NCI-H2029 (cell line): ENCODE measurements at places on chromosomes 4 and X.

- no peak for DNase-seq
Observed at GRCh38 chr4:142696334-142697122, 149.6 kb downstream of the INPP4B start.

- DNase-seq: no peak
Observed at GRCh38 chrX:1502241-1502640, 34.7 kb downstream of the P2RY8 start.

- DNase-seq: no peak
Observed at GRCh38 chr4:52658641-52659000, 480 bp downstream of the USP46 start.

- DNase-seq: no peak
Observed at GRCh38 chr4:55424791-55425190, 29.0 kb downstream of the TMEM165 start.

DNA sequence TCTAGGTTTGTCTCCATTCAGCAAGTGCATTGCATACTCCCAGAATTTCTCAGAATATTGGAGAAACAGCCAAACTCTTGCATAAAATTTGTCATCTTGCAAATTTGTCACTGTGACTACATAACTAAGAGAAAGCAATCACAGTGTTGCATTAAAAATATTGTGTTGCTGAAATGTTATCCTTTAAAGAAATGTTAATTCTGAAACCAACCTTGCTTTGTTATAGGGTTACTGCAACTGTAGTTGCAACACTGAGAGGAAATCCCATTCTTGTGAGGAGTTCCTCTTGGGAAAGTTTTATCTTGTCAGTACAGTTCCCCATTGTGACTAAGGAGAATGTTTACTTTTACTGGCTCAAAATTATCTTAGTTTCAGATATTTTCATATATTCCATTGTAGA, 20.9 kb downstream of the CYBB start:
- DNase-seq: no peak

DNA sequence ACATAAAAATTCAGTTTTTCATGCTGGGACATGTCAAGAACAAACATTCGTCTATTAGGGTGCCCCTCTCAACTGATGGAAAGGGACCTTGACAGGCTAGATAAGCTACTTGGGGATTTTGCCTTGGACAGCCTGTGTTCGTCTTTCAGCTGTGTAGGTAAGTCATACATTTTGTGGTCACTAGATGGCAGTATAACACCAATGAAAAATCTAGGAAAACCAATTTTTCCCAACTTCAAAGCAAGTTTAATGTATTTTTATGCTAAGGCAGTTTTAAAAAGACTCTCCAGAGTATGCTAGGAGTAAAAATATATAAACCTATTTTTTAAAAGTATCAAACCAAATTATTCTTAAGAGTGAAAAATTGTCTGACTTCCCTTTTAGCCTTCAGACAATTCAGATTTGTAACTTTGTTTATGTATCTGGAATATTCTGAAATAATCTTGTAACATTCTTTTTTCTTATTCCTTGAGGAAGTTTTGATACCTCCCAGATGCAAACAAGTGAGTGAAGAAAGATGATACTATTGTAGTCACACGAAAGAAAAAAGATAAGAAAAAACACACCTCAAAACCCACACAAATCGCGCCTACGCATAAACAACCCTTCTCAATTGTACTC, 158.3 kb downstream of the CPE start:
- no peak for DNase-seq

DNA sequence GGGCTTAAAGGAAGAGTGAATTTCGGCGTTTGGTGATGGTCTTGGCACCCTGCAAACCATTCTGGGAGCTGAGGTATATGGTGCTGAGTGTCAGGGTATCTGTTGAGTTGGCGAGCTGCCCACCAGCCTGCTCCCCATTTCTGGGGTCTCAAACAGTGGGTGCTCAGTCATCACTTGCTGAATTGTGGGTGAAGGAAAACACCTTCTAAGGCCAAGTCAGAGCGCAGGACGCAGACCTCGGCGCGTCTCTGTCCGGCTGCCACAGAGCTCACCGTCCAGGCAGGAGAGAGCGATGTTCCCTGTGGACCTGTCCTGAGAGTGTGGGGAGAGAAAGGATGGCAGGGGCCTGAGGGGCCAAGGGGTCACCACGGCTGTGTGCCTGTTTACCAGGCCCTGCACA, 111.2 kb downstream of the SORCS2 start:
- no peak for DNase-seq

DNA sequence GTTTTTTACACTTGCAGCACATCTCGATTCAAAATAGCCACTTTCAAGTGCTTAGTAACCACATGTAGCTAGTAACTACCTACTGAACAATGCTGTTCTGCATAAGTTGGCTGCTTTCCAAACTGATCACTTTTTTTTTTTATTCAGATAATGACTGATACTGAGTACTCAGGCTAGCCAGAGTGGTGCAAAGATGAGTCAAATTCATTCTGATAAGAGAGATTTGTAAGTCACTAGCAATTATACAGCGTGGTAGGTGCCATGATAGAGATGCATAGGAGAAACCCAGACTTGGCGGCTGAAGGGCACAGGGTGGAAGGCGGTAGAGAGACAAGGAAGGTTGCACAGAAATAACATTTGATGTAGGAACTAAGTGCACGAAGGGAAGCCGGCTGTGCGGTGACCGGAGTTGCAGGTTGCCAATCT, 357 bp upstream of the IGBP1 start:
- DNase-seq: no peak

- DNase-seq: no peak
Observed at GRCh38 chr4:156238171-156238570, 284.5 kb upstream of the CTSO start.

- DNase-seq: no peak
Observed at GRCh38 chrX:138897621-138898492, 186.3 kb upstream of the FGF13 start.

GRCh38 chrX:27254656-27255055, 208.5 kb downstream of the PPP4R3C start:
- no peak for DNase-seq

DNA sequence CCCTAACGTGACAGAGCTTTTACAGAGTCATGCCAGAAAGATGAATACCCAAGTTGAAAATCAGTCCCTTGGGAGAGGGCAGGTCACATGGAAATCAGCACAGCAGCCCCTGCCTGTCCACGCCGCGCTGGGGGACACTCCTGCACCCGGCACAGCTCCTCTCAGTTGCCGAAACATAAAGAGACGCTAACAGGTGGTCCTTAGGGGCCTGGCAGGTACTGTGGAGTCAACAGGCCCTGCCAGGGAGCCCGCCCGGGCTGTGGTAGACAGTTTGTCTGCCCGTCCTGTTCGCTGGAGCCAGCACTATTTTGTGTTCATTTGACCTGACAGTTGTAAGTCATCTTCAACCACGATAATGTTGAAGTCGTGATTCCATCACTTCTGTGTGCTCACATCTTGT, 30.5 kb downstream of the NELFA start:
- no peak for DNase-seq

DNA sequence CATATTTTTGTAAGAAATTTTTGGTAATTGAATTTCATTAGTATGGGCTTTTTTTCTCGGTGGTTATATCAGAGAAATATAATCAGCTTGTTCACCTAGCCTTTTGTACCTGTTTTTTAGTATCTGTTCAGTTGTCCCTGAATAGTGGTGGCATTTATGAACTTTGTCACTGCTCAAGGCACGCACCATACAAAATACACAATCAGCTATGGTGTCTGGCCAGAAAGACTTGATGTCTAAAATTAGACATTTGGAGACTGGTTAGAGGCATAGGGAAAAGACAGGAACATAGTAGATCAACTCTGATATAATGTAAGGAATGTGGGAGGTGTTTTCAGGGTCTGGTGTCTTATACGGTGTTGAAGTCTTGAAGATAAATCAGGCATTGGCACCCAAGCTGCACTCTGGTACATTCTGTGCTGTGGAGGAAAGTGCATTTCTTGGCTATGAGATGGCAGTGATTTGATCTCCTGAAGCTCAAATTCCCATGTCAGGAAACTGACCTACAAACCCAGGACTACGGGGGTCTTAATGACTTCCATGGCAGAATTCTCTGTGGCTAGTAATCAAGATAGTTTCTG, 3.6 kb downstream of the ART3 start:
- no peak for DNase-seq

DNA sequence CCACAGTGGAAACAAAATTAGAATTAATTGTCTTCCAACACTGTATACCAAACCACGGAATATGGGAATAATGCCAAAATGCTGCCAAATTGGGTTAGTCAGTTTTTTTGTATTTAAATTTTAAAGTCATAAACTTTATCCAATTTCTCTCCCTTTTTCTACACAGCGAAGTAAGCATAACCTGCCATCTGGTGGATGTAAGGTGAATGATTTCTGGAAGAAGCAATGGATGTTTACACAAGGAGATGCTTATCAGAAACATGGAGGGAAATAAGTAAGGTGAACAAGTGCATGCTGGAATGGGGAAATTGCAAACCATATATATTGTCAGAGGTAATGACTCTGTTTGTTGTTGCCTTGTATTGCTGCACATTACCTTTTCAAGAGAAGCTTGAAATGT, 691.9 kb downstream of the TECRL start:
- no peak for DNase-seq

- no peak for DNase-seq
Observed at GRCh38 chrX:134161162-134161561, 75.8 kb upstream of the CCDC160 start.

- DNase-seq: no peak
Observed at GRCh38 chr4:85368932-85369331, 106.0 kb upstream of the ARHGAP24 start.

GRCh38 chr4:123846561-123846960, 450.0 kb downstream of the SPRY1 start:
- no peak for DNase-seq

- DNase-seq: no peak
Observed at GRCh38 chr4:16574981-16575380, 323.5 kb downstream of the LDB2 start.

- DNase-seq: no peak
Observed at GRCh38 chr4:105128208-105128607, 18.5 kb upstream of the TET2 start.

DNA sequence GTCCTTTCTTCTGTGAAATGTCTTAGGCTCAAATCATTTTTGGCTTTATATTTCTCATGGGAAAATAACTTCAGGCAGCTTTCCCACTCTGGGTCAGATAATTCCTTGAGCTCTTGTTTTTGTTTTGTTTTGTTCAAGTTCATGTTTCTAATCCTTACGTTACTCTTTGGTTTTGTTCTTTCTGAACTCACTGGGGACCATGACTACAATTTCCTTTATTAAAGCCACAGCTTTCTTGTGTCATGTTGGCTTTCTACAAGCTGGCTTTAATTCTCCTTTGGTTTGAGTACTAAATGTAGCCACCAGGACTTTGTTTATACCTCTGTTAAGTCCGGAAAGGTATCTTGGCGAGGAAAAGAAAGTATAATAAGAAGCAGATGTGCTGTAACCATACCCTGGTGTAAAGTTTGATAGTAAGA, 30.8 kb upstream of the ANXA3 start:
- DNase-seq: no peak

DNA sequence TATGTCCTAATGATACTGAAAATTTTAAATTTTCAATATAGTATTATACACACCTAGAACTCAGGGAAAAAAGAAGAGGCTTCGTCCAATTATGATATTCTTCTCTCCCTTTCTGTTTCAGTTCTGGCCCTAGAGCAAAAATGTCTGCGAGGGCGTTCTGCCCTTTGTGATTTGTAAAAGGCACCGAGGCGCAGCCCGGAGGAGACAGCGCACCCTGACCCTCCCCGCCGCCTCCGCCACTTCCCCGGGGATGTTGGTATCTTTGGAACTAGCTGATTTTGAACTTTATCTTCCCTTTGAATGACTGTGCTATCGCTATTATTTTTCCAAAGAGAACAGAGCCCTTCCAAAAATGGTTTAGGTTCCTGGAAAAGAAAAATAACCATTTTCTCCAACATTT, 173.2 kb upstream of the FAM9B start:
- DNase-seq: no peak

- no peak for DNase-seq
Observed at GRCh38 chrX:2679534-2680485, 11.3 kb upstream of the CD99 start.

DNA sequence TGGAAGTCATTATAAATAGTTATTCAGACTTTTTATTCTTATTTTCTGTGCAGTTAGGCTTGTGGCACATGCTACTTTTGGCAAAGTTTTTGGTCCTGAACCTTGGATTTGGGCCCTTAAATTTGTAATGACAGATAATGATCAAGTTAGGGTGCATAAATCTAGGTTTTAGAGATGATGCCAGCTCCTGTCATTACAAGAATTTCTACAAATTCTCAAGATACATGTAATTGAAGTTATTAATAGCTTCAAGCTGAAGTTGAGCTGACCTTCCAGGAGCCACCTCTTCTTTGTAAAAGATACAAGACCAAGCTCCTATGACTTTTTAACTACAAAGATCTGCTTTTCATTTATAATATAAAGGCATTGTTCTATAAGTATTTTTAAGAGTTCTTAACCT, 255.6 kb upstream of the UGT8 start:
- DNase-seq: no peak

GRCh38 chr4:16588651-16589050, 309.8 kb downstream of the LDB2 start:
- DNase-seq: no peak

GRCh38 chrX:154819771-154820341, 14.6 kb upstream of the MPP1 start:
- DNase-seq: no peak

GRCh38 chrX:114006664-114007063, 577.2 kb upstream of the HTR2C start:
- DNase-seq: no peak

GRCh38 chrX:46178763-46179162, 366.5 kb downstream of the ZNF674 start:
- no peak for DNase-seq

DNA sequence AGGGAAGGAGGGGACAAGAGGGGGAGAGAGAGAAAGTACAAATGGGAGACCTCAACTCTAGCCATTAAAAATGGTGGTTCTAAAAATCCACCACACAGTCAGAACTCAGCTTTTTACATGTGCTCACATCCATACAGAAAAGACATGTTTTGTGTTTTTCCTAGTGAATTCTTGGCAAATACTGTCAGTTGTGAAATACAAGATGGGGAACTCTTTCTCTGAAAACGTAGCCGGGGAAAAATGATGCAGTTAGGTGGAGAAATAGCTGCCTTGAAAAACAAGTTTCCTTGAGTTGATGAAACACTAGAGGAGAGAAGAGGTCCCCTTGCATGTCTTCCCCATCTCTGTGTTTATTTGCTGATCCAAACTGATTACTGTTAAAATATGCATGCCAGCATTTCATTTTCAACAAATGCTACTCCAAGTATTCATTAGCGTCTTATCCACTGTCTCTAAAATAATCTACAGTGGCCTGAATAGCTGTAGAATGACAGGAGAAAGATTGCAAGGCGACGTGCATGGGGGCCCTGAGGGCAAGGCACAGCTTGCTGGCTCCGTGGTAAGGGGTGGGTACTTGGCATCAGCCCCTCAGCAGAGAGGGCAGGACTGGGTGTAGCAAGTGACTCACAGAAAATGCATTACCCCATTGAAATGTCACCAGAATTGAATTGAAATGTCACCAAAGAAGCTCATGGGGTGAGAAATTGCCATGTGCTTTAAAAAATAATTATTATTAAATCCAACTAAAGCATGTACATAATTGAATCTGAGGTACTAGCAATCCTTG, 48.1 kb upstream of the TBL1X start:
- DNase-seq: no peak

- DNase-seq: no peak
Observed at GRCh38 chr4:166657261-166657660, 577.0 kb downstream of the SPOCK3 start.

- DNase-seq: no peak
Observed at GRCh38 chr4:149738156-149738555, 77.5 kb downstream of the IQCM start.
